NT2/D1 (cell line): ENCODE measurements at places on chromosomes 11 and 22.

DNA sequence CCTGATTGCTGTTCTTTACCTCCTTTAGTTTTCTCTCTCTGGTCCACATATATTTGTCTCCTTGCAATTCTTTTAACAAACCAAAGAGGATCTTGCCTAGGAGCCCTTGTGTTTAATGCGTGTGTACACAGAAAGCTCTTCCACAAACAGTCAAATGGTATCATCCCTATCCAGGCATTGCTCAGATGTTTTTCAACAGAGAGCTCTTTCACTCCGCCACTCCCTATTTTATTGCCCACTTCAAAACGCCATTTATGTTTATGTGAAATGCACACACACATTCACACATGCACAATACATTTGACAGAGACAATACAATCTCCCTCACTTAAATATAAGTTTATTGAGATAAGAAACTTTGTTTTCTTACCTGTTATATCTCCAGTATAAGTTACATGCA is 4.7 kb downstream of the OR5AP2 start:
- no peak for DNase-seq

GRCh38 chr11:134583397-134583990 is 171.5 kb upstream of the B3GAT1 start:
- no peak for DNase-seq

- no peak for DNase-seq
These were observed 52.6 kb downstream of the ARHGAP42 start for GRCh38 chr11:100739666-100740065.

GRCh38 chr11:9738116-9738515 is 74.2 kb downstream of the SWAP70 start:
- no peak for DNase-seq
